ENCODE measurements at places on chromosomes 16 and 17.

DNA sequence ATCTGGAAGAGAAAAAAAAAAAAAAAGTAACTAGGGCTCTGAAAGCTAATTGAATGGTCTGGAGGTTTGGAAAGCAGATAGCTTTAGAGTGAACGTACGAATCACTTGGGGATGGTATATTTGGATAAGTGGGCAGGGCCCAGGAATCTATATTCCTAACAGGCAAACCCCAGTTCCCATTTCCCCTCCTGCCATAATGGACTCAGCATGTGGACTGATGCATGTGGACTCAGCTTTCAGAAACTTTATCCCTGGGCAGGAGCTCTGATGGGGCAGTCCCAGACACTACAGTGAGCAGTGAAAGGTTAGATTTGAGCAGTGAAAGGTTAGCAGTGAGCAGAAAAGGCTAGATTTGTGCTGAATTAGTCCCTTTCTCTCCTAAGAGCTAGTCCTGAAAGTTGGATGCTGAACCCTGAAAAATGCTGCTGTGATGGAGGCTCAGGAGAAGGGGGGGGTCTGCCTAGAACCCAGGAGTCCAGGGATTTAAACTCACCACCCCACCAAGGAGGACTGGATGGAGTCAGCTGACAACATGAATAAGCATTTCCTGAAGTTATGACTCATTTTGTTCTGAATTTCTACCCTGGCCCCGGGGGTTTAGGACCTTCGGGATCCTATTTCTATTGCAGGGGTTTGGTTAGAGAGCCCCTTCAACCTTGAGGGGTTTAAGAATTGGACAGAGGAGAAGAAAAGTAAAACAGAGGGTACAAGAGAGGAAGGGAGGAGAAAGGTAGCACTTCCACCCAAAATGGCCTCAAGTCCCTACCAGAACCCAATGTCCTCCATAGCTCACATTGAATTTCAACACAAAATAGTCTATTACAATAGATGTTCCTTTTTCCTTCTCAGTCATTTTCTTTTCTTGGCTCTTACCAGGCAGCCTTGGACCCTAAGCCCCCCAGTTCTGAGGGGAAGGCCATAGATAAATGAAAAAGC is 10.3 kb upstream of the FZD2 start:
- peak; percentile 67 for DNase-seq

DNA sequence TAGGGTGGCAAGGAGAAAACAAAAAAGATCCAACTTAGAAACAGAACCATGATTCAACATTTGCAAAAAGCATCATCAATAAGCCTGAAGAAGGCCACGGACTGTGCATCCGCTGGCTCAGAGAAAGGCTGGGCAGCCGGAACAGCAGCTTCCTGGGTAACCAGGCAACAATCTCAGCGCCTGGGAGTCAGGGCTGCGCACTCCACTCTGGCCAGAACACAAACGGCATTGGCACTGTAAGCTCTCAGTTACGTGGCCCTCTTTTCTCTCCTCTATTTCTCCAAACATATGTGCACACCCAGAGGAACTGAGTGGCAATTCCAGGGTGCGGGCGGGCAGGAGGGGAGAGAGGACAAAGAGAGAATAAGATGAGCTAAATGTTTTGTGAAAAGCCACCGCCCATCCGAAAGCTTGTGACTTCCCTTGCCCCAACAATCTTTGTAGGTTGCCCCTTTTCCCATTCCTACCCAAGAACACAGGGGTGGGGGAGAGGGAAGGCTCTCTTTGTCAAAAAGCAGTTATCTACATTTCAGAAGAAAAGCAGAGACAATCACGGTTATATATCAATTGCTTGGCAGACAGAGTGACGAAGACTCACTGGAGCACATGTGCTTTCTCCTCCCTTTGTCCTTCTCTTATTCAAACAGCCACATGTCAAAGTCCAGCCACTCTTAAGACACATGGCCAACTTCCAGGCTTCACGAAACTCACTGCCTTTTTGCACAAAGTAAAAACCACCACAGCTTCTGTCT is 6.6 kb upstream of the GHDC start:
- no peak for DNase-seq

- no peak for DNase-seq
Observed at GRCh38 chr17:47286198-47286914, 32.7 kb downstream of the ITGB3 start.

GRCh38 chr17:8189041-8189710 is 804 bp downstream of the BORCS6 start:
- DNase-seq: peak; percentile 9

DNA sequence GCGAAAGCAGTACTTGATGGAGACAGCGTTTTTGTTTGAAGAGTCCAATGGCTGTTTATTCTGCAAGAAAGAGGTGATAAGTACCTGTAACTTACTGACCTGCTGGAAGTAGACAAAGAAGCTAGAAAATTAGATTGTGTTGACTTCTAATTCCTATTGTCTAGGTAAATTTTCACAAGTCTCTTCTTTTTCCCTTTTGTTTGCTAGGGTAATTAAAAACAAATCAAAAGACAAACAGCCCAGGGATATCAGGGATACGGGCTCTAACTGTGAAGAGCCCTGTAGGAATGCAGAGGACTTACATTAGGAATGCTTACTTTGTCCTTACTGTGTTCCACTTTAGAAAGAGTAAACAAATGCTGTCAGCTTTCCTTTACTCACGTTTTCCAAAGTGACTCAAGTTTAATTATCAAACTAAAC is 7.0 kb downstream of the PSME3IP1 start:
- DNase-seq: no peak

Data from MCF 10A (cell line).